Activated T-cell treated with anti-CD3 and anti-CD28 coated beads, Interleukin-2, amount 50 U/mL, for 4 hours (primary cell): ENCODE measurements at places on chromosomes 3 and 15. TPM values are rescaled to one million over a fixed set of nuclear protein-coding genes. Genes with fewer than 3 reads are reported as not detected.

Gene CHRFAM7A
- 0.90 TPM for total RNA-seq

GRCh38 chr15:39282663-39283208 lies 298.1 kb upstream of the THBS1 start:
- no peak for DNase-seq

Gene NDN
- total RNA-seq: 0.33 TPM

GRCh38 chr15:90599644-90600043 lies 69.9 kb downstream of the CRTC3 start:
- no peak for DNase-seq

Gene PRTG
- total RNA-seq: not detected

Gene SLC9C1
- total RNA-seq: not detected

DNA sequence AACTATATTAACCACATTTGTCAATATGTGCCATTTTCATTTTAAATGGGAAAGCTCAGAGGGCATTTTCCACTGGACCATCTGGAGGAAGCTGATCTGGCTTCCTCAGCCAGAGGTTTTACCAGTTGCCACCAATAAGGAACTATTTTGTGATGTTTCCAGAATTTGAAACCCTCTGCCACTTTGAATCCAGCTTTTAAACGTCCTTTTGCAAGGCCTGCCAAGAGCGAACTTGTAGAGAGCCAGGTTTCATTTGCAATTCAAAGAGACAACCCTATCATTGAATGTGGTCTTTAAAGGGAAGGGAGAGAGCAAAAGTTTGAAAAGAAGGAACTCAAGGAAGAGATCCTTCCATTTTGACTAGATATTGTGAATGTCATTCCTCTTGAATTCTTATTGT lies 123.3 kb upstream of the CHL1 start:
- no peak for DNase-seq

DNA sequence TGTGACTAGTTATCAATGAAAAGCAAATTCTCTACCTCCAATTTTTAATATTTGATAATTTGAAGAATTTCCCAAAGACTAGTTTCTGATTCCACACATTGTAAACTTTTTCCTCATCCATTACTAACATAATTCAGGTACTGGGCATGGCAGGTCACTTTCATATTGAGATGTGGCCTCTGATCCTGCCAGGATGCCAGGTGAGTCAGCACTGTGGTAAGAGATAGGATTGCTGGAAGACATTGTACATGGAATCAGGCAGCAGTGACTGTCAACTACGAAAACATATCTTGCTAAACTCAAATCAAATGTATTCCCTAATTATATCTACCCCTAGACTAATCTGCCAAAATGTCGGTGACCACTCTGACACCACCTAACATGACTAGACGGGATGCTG lies 33.2 kb upstream of the POU1F1 start:
- DNase-seq: no peak

- DNase-seq: no peak
Measured at GRCh38 chr15:62848632-62849050, 193.9 kb upstream of the TPM1 start.

Gene CHST13
- total RNA-seq: not detected

GRCh38 chr3:30893678-30894325 lies 659 bp downstream of the GADL1 start:
- DNase-seq: no peak

DNA sequence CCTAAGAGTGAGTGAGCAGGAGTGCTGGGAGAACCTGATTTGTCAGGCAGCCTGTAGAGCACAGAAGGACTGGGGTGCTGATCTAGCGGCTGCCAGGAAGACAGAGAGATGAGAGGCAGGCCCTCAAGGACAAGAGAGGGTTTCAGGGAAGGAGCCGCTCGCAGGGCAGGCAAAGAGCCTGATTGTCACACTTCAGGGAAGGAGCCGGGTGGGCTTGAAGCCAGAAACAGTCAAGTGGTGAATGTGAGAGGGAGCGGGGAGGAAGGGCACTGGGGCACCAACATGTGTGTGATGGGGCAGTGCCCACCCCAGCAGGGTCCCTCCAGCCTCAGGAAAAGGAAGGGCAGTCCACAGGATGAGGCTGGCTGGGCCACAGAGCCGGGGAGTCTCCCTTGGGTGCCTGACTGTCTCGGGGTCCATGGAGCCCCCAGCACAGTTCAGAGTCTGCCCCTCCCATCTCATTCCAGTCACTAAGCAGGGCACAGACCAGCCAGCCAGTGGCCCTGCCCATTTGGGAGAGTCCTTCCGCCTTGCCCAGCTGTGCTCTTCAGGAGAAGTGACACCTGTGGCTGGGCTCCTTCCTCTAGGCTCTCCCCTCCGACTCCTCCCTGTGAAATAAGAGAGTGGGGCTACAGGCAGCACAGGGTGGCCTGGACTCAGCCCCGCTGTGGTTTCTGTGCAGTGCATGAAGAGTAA lies 148.6 kb downstream of the RAB11A start:
- no peak for DNase-seq
